Cerebellar nuclear complex (tissue), 1 donor: ENCODE measurements at places on chromosomes 4 and X.

DNA sequence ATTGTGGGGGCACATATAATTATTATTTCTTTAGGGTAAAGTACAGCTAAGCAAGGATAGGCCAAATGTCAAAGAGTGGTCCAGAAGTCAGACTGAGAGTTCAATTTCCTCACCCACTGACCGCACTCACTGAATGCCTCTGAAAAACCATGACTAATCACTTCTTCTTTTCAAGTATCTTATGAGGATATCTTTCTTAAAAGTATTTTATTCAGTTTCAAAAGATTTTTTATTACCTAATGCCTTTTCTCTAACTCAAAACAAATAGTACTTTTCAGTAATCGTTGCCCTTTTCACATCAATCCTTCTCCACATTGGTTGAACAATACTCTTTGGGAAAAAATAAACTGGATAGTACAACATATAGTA lies 61.7 kb upstream of the CAMK2D start:
- no peak for DNase-seq

DNA sequence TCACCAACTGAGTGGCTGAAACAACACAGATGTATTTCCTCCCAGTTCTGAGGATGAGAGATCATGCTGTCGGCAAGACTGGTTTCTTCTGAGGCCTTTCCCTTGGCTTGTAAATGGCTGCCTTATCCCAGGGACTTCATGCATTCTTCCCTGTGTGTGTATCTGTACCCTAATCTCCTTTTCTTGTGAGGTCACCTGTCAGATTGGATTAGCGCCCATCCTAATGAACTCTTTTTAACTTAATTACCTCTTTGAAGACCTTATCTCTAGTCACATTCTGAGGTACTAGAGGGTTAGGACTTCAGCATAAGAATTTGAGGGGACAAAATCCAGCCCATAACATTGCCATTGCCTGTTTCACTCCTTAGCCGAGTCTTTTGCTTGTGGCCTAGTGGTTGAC lies 59.5 kb upstream of the TMEM150C start:
- no peak for DNase-seq

- DNase-seq: no peak
These were observed 84.5 kb downstream of the GATB start for GRCh38 chr4:151676301-151676700.

DNA sequence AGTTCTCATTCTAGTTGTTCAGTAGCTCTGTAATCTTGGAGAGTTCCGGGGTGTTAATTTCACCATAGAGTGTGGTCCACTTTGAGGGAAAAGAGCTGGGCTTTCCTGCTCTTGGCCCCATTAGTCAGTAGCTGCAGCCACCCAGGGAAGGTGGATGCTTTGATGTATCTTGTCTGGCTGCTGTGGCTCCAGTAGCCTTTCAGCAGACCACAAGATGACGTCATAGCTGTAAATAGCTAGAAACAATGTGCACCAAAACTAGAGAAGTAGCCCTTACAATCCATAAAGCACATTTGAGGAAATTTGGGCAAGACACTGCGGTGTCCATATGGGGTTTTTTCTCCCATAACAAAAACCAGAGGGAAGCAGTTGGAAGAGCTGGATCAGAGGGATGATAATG lies 32.9 kb upstream of the PRPS2 start:
- no peak for DNase-seq

DNA sequence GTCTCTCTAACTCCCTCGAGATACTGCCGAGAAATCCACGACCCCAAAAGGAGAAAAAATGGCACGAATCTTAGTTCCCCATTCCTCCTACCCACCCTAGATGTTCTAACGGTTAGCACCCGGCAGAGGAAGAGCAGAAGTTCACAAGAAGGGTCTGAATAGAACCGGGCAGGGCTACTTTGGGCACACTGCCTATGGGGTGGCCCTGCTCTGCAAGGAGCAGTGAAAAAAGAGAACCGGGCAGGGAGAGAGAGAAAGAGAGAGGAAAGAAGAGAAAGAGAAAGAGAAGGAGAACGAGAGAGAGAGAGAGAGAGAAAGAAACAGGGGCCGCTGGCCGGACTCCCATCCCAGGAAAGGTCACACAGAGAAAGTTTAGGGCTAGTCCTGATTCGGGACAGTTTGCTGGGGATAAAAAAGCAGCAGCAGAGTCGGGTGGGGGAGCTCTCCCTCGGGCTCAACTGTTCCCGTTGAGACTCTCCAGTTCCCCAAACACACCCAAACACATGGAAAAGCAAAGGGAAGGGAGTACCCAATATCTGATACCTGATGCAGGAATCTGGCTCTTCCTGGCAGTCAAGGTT lies 468 bp downstream of the GLA start:
- no peak for DNase-seq

GRCh38 chr4:92506933-92507332 lies 203.2 kb downstream of the GRID2 start:
- no peak for DNase-seq
